ENCODE measurements at places on chromosomes 2 and 18.

DNA sequence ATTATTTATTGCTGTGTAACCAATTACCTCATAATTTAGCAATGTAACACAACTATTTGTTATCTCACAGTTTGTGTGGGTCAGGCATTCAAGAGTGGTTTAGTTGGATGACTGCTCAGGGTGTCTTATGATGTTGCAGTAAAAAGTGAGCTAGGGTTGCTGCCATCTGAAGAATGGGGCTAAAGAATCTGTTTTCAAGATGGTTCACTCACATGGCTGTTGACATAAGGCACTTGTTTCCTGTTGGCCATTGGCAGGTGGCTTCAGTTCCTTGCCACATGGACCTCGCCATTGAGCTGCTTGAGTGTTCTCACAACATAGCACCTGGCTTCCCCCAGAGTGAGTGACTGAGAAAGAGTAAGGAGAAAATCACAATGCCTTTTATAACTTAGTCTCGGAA, 123.2 kb downstream of the TMEM17 start:
- DNase-seq, result no peak

DNA sequence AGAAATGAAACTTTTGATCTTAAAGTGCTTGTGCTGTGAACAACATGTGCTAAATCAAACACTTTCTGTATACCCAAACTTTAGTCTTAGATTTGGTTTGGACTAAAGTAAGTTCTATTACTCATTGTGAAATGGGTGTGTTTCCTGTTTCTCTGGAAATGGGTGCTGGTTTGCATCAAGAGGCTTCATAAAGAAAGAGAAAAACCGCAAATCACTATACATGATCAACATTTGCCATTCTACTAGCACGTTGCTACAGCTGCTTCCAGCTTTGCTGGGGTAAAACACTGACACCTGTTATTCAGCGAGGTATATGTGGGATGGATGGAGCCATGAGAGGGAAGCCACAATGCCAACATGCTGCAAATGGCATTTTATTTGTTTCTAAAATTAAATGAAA, 547.0 kb upstream of the ACVR2A start:
- no peak for DNase-seq

DNA sequence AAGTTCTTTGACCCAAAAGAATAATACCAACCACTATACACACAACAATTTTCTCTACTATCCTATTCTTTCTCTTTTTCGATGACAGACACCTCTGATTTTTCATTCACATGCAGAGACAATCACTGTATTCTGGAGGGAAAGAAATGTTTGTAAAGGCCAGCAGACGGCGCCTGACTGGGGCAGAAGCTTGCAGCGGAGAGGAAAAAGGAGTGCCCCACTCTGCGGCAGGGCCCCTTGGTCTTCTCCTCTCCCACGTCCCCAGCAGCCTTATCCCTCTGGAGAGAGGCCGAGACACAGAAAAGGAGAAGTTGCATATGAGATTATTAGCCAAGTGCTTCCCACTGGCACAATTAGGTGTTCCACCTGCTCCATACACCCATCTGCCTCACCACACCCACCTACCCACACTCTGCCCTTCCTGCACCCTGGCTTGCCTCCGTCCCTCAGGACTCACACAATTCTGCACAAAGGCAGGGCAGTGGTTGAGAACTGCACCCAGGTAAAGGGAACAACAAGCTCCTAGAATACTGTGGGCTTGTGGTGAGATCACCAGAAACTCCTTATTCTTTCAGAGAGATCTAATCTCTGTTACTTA, 687.3 kb downstream of the NRXN1 start:
- no peak for DNase-seq

GRCh38 chr2:135130751-135131150, 78.7 kb downstream of the RAB3GAP1 start:
- DNase-seq, result no peak

Measured in aorta (tissue), 5 donors.